ENCODE measurements at places on chromosomes 12 and 14.

DNA sequence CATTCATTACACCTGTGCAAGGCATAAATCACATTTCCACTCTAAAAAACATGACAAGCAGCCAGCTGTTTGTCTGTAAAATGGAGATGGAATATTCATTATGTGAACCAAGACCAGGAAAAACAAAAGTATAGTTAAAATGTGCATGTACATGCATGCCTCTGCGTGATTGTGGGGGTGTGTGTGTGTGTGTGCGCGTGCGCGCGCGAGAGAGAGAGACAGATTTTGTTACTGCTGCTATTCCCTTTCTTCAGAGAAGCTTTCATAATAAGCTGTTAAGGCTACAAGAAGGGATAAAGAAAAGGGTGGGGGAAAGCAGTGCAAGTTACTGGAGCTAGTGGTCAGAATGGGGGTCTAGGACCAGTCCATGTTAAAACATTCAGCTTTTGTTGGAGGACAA is 430.3 kb downstream of the NAV3 start:
- DNase-seq = no peak

GRCh38 chr14:79708426-79709388 is 502.6 kb downstream of the DIO2 start:
- DNase-seq = no peak

DNA sequence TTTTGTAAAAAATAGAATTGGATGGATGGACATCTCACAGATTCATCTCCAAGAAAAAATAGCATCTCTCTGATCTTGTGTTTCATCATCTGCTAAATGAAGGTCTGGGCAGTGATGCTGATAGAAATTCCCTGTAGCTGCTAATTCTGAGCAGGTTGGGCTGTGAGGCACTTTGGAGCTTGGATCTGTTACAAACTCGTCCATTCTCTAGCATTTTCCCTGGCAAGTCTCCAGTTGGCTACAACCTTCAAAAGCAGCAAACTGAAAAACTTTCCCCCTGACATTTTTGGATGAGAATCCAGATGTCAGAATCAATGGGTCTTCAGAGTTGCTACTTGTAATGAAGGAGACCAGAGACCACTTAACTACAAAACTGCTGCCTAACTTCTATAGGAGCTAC is 72.7 kb downstream of the TPH2 start:
- DNase-seq = no peak

DNA sequence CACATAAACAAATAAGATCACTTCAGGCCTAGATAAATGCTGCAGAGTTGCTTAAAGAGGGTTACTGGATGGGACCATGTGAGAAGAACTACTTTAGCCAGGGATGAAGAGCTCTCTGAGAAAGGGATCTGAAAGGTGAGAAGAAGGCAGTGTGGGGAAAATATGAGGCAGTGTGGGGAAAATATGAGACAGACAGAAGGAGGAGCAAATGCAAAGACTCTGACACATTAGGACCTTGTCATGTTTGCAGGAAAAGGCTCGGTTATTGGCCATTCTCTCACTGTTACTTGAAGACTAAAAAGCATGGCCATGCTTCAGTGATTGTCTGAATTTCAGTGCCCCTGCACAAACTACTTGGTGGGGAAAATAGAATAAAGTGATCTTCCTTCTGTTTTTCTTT is 22.7 kb upstream of the TRIM9 start:
- no peak for DNase-seq

All from left kidney (tissue), 8 donors.